G401 (cell line): ENCODE measurements at places on chromosomes 11 and 22. TPM values are rescaled to one million over a fixed set of nuclear protein-coding genes. Genes with fewer than 3 reads are reported as not detected.

DNA sequence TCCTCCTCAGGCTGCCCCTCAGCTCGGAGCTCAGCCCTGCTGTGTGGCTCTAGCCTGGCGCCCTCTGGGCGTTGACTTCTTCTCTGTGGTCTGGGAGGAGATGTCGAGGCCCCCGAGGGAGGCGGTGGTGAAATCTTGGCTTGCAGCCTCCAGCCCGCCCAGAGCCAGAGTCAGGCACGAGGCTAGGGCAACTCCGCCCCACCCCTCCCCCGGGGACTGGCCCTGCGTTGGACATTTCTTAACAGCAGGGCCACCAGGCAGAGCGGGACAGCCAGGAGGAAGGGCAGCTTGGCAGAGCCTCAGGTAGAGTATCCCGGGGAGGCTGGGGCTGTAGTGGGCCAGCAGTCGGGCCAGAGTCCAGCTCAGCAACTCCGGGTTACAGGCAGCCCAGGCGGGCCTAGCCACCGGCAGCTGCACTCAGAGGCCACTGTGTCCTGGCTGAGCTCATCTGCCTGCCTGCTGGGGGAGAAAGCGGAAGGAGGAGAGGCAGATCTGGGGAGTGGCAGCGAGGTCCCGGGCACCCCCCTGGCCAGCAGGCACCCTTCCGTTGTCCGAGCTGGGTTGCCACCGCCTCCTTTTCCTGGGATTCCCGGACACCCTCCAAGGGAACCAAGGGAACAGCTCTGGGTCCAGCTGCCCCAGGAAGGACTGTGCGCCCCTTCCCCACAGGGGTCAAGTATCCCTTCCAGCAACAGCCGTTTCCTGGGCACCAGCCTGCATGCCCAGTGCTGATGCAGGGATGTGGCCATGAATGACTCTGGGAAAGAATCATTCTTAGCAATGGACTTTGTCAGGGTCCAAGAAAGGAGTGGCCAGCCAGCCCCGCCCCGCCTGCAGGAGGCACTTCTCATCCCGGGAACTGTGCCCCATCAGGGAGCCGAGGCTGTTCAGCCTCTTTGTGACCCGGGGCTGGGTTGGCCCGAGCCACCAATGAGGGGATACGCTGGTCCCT, at the start of gene ALDH3B1:
Gene ALDH3B1, plus strand, starts transcription at position 238 of the 952 bp plus-strand sequence. CDS start 4,971 bp downstream, outside the sequence.
- DNase-seq, result peak; percentile 41

DNA sequence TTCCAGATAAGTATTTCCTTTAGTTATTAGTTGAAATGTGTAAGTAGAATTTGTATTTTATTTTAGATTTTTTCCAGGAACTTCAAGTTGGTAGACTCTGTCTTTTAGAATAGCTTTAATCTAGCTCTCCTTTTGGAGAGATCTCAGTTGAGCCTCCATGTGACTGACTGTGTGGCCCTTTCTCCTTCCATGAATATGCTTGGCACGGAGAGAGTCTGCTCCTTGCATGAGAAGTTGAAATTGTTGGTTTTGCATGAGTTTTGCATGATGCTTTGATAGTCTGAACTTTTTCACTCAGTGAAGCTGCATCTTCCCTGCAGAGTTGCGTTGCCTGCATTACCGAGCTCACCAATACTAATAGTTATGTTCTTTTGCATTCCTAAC, 32.8 kb upstream of the CTTN start:
- DNase-seq, result no peak

DNA sequence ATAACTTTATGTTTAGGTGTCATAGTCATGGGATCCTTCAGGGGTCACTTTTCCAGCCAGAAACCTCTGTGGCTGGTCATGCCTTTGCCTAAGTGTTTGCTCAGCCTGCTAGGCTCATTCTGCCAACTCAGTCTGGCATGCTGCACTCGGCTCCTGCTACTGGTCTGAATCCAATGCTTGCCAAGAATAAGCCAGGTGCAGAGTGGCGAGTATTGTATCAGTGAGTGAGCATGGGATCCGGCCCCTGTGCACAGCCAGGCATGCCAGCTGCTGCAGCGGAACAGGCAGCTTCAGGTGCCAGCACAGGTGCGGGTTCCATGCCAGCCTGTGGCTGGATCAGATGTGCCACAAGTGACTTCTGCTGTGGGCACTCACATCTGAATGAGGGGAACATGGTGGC, 1269.3 kb upstream of the CNTN5 start:
- DNase-seq, result no peak

GRCh38 chr11:119523539-119524157, 100.7 kb upstream of the THY1 start:
- DNase-seq, result no peak

DNA sequence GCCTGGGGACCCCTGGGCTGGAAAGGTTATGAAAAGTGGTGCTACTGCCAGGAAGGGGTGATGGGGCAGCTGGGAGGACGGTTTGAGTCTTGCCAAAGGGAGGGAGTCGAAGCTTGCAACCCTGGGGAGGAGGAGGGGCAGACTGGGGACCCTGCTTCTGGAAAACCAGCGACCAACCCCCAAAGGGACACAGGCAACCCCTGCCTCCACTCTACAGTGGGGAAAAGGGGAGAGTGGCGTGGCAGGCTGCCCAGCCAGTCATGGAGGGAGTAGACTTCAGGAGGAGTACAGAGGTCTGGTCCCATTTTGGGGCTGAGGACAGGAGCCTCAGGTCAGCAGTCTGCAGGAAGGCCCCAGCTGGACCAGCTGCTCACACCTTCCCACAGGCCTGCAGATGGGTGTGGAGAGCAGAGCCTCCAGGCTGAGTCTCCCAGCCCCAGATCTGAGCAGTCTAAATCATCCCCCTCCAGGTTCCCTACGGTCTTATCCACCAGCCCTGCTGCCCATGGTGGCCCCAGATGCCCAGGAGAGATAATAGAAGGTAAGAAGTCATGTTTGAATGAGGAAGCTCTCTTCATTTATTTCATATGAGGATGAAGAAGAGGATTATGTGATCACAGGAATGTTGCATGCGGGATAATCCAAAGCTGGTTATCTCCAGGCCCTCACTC, 3.3 kb downstream of the DDT start:
- no peak for DNase-seq

DNA sequence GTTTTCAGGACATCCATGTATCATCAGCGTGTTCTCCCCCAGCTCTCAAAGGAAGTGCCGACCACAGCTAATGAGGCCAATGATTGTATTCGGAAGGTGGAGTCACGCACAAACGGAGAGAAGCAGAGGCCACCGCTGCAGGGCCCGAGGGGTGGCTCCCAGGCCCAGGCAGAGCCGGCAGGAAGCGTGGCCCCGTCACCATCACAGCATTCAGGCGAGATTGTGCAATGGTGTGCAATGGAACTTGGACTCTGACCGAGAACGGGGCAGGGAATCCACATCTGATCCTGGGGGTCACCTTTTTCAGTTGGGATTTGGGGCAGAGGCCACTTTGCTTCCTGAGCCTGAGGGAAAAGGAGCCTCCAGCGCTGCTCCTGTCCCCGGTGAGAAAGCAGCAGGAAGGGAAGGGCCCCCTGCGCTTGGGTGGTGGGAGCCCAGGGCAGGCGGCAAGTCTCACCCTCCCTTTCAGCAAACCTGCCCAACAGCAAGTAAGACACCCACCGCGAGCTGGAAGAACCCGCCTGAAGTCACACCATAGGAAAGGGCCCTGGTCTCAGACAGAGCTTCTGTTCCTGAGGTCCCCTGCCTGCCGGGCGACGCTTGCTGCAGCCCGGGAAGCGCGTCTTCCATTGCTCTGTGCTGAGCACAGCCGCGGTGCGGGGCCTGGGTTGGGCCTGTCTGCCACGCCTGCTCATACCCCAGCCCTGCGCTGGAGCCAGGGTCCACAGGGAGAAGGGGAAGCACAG, 1430.7 kb downstream of the BRD1 start:
- no peak for DNase-seq

DNA sequence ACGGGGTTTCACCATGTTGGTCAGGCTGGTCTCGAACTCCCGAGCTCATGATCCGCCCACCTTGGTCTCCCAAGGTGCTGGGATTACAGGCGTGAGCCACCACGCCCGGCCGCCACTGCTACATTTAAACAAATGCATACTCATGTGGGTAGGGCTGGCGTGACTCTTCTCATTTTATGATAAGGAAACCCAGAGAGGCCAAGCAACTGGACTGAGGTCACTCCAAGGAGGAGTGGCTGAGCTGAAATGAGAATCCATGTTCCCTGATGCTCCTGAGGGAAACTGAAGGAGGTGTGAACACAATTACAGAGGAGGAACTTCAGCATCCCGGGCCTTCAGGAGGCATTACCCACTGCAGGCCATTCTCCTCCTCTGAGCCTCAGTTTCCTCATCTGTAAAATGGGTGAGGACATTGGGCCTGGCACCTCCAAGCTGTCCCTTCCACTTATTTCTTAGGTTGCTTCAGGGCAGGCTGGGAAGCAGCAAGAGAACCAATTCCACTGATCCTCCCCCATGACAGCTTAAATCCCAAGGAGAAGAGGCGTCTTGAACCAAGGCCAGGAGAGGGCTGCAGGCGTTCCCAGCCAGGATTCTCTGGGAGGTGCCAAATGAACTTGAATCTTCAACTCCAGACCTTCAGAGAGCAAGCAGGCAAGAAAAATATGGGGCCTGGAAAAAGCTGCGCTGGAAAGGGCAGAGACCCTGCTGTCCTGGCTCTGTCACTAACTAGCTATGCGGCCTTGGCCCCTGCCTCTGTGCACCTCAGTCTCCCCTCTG, 2.9 kb downstream of the TST start:
- no peak for DNase-seq

DNA sequence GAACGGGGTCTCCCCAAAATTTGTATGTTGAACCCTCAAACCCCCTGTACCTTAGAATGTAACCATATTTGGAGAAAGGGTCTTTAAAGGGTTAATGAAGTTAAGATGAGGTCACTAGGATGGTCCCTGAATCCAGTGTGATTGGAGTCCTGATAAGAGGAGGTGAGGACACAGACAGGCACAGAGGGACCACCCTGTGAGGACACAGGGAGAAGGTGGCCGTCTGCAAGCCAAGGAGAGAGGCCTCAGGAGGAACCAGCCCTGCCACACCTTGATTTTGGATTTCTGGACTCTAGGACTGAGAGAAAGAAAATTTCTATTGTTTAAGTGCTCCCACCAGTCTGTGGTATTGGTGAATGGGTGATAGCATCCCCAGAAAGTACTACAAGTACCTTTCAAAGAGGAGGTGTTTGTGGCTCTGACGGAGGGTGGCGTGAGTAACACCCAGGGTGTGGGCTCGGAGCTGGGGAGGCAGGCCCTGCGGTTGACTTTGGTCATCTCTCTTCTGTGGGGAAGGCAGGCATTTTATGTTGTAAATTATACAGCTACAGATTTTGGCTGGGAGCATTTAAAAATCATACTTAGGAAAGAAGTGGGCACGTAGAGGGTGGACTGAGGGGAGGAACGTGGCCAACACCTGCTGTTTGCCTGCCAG, 13.8 kb downstream of the MRGPRF start:
- no peak for DNase-seq

- no peak for DNase-seq
Observed at GRCh38 chr22:33914699-33915098, 5.6 kb downstream of the LARGE1 start.

DNA sequence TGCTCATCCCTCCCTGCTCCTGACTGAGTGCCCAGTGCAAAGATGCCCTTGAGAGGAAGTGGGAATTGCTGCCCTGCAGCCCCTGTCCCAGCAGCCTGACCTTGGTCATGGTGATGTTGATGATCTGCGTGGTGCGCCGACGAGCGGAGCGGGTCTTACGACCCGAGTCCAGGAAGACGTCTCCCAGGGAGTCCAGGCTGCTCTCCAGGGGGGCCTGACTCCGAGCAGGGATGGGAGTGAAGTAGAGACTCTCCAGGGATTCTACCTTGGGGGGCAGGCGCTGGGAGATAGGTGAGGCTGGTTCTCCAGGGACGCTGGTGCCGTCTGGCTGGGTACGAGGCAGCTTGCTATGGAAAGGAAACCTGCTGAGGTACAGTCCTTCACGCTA, 8.4 kb downstream of the IL18BP start:
- no peak for DNase-seq

DNA sequence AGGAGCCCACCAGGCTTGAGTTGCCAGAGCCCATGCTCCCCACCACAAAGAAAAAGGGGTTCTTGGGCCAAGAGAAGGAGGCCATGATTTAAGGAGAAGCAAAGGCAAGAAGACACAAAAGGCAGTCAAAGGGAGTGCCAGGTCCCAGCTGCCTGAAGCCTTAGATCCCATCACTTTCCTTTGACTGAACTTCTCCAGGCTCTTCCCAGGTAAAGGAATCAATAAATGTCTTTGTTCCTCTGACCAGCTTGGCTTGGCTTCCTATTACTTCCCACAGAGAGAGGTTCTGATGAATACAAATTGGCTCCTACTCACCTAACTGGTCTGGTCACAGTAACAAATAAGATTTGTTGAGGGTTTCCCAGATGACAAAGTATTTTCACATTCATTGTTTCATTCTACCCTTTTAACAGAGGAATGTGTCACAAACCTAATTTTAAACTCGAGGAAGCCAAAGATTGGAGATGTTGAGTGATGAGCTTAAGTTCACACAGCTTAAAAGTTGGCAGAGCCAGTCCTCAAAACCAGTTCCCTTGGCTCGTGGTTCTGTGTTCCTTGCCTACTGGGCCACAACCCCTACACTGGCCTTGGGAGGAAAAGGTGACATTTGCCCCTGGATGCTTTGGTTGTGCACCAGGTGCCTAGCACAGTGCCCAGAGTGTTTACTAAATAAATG, 96.4 kb upstream of the SESN3 start:
- no peak for DNase-seq

DNA sequence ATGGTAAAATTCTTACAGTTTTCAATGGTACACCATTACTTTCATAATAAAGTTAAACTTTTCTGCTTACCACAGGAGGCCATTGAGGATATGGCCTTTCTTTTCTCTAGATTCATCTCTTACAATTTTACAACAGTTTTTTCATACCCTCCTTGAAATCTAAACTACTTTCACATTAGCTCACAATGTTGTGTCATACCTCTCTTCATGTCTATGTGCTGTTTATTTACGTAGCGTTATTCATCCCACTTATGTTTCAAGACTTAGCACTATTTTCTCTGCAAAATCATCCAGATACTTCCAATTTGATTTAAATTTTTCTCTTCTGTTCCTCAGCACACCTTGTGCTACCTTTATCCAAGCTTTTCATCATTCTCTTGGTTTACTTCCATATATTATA, 123.3 kb downstream of the METTL15 start:
- no peak for DNase-seq

DNA sequence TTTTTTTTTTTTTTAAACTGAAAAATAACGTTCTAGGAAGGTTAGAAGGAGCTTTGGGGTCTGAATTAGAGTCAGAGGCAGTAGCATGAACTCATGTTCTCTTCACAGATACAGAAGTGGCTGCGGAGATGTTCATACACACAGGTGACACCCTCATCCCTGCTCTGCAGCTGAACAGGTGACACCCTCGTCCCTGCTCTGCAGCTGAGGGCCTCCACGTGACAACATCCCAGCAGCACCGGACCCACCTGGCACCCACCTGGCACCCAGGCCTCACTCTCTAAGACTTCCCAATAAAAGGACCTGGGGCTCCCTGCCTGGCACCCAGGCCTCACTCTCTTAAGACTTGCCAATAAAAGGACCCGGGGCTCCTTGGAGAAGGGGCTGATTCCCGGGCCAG, 19.8 kb downstream of the DRD4 start:
- no peak for DNase-seq

- DNase-seq, result peak; percentile 61
Observed at GRCh38 chr22:20750461-20751184, 23.3 kb upstream of the SERPIND1 start.

Gene SAA4
- not detected in 2 replicates for total RNA-seq

Gene KCNQ1
- 0.85 TPM in 1 of 2 replicates, not detected in the other for total RNA-seq

Gene ANO1
- total RNA-seq, result not detected in 2 replicates

Gene FOLR2
- not detected in 2 replicates for total RNA-seq

Gene FJX1
- total RNA-seq, result 36.5 and 42.4 TPM in 2 replicates

Gene SULT4A1
- 5.5 and 9.5 TPM in 2 replicates for total RNA-seq

Gene C11orf16
- not detected in 2 replicates for total RNA-seq

Gene RTN4R
- total RNA-seq, result 39.2 and 50.4 TPM in 2 replicates

Gene DCDC1
- total RNA-seq, result 2.1 TPM in 1 of 2 replicates, not detected in the other
